ENCODE measurements at places on chromosomes 12 and 14. TPM values are rescaled to one million over a fixed set of nuclear protein-coding genes. Genes with fewer than 3 reads are reported as not detected.

DNA sequence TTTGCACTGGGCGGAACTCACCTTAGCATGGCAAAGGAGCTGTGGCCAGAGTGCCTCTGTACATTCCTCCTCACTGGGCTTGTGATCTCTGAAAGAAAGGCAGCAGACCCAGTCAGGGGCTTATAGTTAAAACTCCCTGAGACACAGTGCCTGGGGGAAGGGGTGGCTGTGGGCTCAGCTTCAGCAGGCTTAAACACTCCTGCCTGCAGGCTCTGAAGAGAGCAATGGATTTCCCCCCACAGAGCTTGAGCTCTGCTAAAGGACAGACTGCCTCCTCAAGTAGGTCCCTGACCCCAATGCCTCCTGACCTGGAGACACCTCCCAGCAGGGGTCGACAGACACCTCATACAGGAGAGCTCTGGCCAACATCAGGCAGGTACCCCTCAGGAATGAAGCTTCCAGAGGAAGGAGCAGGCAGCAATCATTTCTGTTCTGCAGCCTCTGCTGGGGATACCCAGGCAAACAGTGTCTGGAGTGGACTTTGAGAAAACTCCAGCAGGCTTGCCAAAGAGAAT lies 327.5 kb upstream of the SLC16A7 start:
- DNase-seq: no peak

DNA sequence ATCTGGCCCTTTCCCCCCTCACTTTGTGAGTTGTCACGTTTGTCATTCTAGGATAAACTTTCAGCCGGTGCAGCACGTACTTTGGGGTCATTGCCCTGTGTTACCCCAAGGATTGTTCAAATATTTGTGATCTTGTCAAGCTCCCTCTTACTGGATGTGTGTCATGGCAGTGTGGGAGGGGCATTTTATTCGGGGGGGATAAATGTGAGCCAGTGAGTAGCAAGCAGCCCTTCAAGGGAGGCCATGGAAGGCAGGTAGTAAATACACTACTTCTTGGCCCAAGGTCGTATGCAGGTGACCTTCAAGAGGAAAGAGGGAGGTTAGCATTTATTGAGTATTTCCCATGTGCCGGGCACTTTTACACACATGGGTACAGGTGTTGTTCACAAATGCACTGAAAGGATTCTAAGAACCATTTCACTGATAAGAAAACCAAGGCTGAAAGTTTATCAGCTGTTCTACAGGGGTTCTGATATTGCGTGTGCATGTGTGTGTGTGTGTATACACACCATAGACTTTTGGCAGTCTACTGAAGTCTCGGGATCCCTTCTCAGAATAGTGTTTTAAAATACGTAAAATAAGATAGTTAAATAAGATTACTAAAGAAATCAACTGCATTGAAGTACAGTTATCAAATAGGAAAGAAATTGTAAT lies 410.3 kb upstream of the TBX3 start:
- no peak for DNase-seq

GRCh38 chr12:68591734-68592418 lies 18.8 kb upstream of the RAP1B start:
- no peak for DNase-seq

DNA sequence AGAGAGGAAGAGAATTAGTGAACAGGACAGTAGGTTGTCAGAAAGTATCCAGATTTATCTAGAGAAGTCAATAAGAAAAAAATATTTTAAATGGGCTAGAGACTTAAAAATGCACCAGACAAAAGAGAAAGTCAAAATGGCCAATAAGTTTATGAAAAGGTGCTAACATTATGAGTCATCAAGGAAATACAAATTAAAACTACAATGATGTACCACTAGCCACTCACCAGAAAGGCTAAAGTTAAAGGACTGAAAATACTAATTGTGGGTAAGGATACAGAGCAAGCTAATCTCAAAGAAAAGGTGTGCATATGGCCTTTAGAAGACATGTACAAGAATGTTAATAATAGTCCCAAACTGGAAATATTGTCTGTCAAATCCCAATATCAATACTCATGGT lies 37.7 kb downstream of the C12orf50 start:
- no peak for DNase-seq

GRCh38 chr14:91154851-91155625 lies 41.2 kb downstream of the DGLUCY start:
- no peak for DNase-seq

DNA sequence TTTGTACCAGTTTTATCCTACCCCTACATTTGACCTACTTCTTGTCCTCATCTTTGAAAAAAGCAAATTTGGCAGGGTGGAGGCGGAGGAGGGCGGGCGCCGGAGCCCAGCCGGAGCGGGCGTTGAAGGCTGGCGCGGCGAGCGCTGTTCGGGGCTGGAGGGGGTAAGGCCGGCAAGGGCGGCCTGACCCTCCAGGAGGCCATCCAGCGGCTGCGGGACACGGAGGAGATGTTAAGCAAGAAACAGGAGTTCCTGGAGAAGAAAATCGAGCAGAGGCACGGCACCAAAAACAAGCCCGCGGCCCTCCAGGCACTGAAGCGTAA lies 27.2 kb downstream of the FBXO34 start:
- no peak for DNase-seq

GRCh38 chr12:118061873-118062843 lies 1.2 kb upstream of the WSB2 start:
- DNase-seq: peak; percentile 46

DNA sequence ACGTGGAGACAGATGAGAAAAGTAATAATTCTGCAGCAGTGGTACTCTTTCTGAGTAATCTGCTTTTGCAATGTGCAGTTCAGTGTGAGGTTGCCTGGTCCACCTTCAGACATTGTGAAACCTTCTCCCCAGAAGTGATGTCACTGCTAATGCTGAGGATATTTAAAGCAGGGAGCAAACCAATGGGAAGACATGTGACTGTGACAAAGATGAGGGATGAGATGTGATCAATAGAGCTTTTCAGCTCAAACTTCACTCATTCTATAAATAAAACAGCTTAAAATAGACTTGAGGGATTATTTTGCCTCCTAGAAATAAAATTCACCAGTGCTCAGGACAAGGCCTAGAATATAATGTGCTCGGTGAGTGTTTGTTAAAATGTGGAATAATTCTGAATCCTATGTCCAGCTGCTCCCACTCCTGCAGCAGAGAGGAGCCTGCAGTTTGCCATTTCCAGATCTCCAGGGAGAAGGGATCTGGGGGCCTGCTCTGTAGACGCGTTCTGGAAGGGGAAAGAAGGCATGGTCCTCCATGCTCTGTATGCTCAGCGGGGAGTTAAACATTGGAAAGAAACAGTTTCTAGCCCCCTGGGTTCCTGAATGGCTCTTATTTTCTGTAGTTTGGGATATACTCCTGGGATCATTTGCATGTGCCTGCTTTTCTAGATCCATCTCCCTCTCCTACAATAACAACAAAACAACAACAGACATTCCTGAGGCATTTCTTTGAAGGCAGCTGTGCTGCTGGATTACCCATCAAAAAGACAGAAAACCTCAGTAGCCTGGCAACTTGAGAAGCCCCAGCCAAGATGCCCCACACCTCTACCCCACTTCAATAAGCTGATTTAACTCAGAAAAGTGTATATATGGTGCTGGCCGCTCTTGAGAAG lies 8.9 kb downstream of the SLC7A8 start:
- DNase-seq: no peak

GRCh38 chr12:6049992-6050391 lies 74.5 kb downstream of the VWF start:
- no peak for DNase-seq

GRCh38 chr12:101498252-101498651 lies 23.1 kb downstream of the SPIC start:
- no peak for DNase-seq

DNA sequence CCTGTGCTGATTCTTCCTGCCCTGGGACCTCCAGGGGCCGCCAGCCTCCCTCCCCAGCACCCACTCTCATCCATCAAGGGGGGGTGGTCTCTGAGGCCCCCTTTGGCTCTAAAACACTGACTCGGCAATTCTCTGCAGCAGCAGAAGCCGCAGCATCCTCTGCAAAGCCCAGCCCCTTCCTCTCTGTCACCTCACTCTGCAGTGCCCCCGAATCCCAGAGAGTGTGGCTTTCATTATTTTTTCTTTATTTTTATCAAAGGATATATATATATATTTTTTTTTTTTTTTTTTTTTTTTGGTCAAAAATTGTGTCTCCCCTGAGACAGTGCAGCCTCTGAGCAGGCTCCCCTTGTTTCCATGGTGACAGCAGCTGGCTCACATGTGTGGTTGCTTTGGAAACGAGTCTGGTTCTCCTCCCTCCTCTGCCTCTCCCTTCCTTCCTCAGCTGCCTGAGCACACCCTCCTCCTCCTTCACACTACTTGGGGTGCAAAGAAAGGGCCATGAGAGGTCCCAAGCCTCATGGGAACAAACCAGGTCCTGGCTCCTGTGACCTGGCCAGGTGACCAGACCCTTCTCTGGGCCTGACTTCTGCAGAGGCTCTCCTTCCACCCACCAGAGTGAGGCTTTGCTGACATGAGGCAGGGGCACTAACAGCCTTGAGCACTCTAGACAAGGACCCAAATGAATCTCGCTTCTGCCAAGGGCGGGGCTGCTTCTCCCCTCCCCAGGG lies 100.5 kb downstream of the LRRC74A start:
- DNase-seq: peak; percentile 64

- DNase-seq: no peak
Observed at GRCh38 chr12:113340061-113340460, 5.2 kb upstream of the SLC8B1 start.

- DNase-seq: no peak
Observed at GRCh38 chr14:61050417-61050816, 69.4 kb downstream of the SLC38A6 start.

- DNase-seq: no peak
Observed at GRCh38 chr12:119255314-119255713, 76.6 kb downstream of the HSPB8 start.

DNA sequence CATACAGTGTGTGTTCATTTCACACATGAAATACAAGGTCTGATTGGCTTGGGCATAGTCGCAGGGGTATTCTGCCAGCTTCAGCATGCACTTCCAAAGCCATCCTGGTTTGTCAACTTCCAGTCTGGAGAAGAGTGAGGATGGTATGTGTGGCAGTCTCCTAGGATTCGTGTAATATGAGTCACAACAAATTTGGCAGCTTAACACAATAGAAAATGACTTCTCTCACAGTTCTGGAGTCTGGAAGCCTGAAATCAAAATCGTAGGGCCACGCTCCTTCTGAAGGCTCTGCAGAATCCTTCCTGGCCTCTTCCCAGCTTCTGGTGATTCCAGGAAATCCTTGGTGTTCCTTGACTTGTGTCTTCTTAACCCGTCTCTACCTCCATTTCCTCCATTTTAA lies 167.5 kb downstream of the PPM1H start:
- no peak for DNase-seq

DNA sequence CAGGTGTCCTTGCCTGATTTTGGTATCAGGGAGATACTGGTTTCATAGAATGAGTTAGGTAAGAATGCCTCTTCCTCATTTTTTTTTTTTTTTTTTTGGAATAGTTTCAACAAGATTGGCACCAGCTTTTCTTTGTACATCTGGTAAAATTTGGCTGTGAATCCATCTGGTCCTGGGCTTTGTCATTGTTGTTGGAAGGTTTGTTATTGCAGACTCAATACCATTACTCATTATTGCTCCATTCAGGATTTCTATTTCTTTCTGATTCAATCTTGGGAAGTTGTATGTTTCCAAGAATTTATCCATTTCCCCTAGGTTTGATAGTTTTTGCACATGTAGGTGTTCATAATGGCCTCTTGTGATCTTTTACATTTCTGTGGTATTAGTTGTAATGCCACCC lies 126.0 kb upstream of the KITLG start:
- DNase-seq: no peak

DNA sequence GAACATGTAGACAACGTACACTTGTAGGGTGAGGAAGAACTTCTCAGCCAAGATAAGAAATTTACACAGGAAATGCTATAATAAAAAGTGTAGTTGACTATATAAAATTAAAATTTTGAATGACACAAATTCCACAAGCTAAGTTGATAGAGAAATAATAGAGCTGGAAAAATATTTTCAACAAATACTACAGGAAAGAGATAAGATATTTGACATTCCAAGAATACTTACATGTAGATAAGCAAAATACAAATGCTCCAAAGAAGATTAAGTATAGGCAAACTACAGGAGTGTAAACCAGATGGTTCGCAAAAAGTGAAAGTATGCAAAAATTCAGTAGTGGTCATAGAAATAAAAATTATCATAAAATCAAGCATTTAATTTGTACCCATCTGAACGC lies 49.2 kb upstream of the ANP32D start:
- no peak for DNase-seq

DNA sequence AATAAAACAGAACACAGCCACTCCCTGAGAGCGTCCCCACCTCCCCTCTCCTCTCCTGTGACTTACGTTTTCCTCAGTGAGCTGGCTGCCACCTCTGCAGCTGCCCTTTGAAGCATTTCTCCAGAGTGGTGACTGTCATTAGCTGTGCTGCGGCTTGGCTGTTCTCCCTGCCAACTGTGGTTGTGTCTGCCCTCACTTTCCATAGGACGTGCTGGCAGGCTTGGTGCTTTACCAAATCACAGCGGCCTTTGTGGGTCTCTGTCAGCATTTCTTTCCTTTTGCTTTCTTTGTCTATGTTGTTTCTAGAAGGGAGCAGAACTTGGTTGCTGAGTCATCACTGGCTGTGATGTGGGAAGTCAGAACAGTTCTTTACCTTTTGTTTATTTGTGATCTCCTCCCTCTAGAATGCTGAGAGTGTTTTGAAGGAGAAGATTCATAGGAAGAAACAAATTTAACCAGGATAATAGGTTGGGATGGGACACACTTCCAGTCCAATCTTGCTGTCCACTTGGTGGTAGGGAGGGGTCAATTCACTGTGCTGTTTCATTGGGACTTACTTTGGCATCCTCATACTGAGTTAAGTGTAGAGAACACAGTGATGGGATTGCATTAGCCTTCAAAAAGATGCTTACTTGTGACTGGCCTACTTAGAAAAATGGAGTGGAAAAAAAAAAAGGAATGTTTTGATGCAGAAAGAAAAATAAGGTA lies 88.2 kb downstream of the TMX1 start:
- DNase-seq: no peak

- no peak for DNase-seq
Observed at GRCh38 chr14:100399052-100399849, 76.1 kb downstream of the SLC25A47 start.

DNA sequence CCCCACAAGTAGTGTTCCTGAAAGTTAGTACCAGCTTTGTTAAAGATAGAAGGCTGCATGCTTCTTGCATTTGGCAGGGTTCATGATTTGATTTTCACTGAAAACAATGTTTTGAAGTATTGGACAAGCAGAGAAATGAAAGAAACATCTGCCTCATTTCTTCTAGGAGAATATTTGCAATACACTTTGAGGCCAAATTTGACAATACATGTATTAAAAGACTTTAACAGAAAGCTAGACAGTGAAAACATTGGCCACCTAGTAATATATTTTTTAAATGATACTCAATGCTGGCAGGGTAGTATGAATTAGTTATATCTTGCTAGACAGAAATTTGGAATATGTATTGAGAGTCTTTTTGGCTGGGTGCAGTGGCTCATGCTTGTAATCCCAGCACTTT lies 68.5 kb downstream of the GCH1 start:
- DNase-seq: no peak

- no peak for DNase-seq
Observed at GRCh38 chr12:66388517-66388916, 86.2 kb downstream of the HELB start.

GRCh38 chr14:50622978-50623377 lies 45.1 kb downstream of the SAV1 start:
- DNase-seq: no peak

The LETMD1 gene
- 80.0 TPM for total RNA-seq

The FMNL3 gene
- total RNA-seq: 43.5 TPM

The CLEC9A gene
- not detected for total RNA-seq

The SETD1B gene
- 46.8 TPM for total RNA-seq

All from activated naive CD8-positive, alpha-beta T cell treated with anti-CD3 and anti-CD28 coated beads, Interleukin-2, amount 10 ng/mL, durations not matched to agents 7 days and 5 days (primary cell).